ENCODE measurements at places on chromosomes 2 and 18. TPM values are rescaled to one million over a fixed set of nuclear protein-coding genes. Genes with fewer than 3 reads are reported as not detected.

The TTR gene
- 0.27 TPM for polyA plus RNA-seq

DNA sequence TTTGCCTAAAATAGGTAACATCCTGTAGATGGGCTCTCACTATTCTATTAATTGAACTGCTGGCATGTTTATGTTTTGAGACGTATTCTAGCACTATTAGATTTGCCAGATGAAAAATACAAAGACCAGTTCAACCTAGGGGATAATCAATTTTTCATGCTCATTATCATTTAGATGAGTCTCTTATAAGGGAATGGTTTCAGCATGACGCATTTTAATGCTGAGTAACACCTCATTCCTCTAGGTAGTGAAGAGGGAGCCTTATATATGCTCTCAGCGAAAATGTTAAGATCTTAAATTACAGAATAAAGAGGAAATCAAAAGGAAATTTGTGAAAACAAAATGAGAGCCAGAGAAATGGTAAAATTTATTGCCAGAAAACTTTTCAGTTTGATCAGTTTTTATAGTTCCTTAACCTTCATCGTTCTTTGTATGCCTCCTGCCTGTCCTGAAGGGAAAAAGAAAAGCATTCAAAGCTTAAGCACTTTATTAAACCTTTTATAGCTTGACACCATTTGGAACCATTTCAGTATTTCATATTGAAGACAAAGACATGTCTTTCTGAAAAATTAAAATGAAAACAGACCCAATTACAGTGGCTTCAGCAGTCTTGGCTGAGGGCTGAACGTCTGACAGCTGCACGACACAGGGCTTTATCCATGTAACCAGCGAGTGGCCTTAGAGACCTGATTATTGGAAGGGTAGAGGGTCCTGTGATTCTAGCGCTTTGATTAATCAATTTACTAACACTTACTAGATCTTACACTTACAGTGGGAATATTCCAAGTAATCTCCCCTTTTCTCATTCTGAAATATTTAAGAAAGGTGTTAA lies 112.8 kb downstream of the ADCYAP1 start:
- DNase-seq, result peak; percentile 73

- DNase-seq, result no peak
Observed at GRCh38 chr2:126852361-126852760, 46.3 kb upstream of the TEX51 start.

GRCh38 chr2:105329561-105330495 lies at the start of gene TGFBRAP1:
Gene TGFBRAP1 (minus strand): TSS chr2:105329735. CDS start chr2:105308301, 21,434 bp downstream.
- DNase-seq, result peak; percentile 79

DNA sequence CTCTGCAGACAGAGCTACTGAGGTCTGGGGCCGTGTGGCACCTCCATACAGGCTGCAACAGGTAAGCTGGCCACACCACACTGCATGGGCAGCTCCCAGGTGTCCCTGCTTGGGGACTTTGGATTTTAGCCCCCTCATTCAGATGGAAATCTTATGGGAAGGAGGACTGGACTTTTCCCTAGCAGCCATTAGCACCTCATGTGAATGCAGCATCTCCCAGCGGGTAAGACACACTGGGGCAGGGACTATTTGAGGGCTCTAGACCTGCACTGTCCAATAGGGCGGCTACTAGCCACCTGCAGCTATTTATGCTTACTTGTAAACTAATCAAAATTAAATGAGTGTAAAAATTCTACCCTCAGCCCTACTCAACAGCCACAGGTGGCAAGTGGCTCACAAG lies 34.2 kb upstream of the GLI2 start:
- no peak for DNase-seq

- DNase-seq, result peak; percentile 60
Observed at GRCh38 chr2:46657042-46657504, 177.7 kb downstream of the TMEM247 start.

GRCh38 chr18:4549164-4549872 lies 94.2 kb upstream of the DLGAP1 start:
- DNase-seq, result peak; percentile 87

All from muscle of leg (tissue), 16 donors.